ENCODE measurements at places on chromosomes 7 and 10.

DNA sequence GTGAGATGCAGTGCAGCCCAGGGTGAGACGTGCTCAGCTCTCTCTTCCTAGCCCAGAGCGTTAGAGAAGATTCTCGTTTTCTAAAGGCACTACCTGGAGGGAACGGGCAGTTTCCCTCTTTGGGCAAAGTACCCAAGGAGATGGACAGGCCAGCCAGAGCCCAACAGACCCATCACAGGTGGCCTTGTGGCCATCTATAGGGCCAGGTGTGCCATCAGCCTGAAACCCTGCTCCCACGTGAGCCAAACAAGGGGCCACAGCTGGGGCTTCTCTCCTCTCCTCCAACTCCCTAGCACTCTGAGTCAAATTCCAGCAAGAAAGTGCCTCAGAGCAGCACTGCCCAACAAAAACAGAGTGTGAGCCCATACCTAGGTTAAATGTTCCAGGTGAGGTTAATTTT, 22.3 kb downstream of the CHST15 start:
- peaks cover 42% of the 10 kb centered on the region for H3K4me1 ChIP-seq
- H3K27ac ChIP-seq = no peak overlapping the region

GRCh38 chr10:89589101-89589720, 53.8 kb upstream of the SLC16A12 start:
- no peak for DNase-seq
- H3K36me3 ChIP-seq = no peaks in the 10 kb centered on the region
- no peak overlapping the region for H3K4me3 ChIP-seq
- no peak overlapping the region for H3K27ac ChIP-seq
- no peaks in the 10 kb centered on the region for H3K27me3 ChIP-seq
- H3K4me1 ChIP-seq = no peaks in the 10 kb centered on the region

DNA sequence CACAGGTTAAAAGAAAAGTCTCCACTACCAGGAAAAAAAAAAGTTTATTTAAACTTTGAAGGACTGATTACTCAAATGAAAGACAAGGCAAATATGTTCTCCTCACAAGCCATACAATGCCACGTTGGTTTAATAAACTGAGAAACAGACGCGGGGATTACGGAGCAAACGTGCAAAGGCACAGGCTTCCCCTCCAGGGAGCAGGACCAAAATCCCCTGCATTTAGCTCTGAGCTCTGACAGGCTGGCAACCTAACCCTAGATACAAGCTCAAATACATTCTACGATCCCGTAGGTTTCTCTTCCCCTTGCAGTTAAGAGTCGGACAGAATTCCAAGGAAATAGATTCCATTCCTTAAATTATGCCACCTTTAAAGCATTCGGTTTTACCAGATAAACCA, 7.7 kb upstream of the GRB10 start:
- no peak overlapping the region for H3K4me3 ChIP-seq
- no peak for DNase-seq
- H3K4me1 ChIP-seq = peaks cover 4% of the 10 kb centered on the region
- no peak overlapping the region for H3K27ac ChIP-seq

DNA sequence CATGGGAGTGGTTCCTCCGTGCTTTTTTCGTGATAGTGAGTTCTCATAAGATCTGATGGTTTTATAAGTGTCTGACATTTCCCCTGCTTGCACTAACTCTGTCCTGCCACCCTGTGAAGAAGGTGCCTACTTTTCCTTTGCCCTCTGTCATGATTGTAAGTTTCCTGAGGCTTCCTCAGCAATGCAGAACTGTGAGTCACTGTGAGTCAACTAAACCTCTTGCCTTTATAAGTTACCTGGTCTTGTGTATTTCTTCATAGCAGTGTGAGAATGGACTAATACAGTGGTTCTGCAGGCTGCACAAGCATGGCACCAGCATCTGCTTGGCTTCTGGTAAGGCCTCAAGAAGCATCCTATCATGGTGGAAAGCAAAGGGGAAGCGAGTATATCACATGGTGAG, 1144.6 kb downstream of the SORCS3 start:
- no peaks in the 10 kb centered on the region for H3K4me1 ChIP-seq
- no peak overlapping the region for H3K4me3 ChIP-seq
- H3K27ac ChIP-seq = no peak overlapping the region
- H3K36me3 ChIP-seq = no peaks in the 10 kb centered on the region

DNA sequence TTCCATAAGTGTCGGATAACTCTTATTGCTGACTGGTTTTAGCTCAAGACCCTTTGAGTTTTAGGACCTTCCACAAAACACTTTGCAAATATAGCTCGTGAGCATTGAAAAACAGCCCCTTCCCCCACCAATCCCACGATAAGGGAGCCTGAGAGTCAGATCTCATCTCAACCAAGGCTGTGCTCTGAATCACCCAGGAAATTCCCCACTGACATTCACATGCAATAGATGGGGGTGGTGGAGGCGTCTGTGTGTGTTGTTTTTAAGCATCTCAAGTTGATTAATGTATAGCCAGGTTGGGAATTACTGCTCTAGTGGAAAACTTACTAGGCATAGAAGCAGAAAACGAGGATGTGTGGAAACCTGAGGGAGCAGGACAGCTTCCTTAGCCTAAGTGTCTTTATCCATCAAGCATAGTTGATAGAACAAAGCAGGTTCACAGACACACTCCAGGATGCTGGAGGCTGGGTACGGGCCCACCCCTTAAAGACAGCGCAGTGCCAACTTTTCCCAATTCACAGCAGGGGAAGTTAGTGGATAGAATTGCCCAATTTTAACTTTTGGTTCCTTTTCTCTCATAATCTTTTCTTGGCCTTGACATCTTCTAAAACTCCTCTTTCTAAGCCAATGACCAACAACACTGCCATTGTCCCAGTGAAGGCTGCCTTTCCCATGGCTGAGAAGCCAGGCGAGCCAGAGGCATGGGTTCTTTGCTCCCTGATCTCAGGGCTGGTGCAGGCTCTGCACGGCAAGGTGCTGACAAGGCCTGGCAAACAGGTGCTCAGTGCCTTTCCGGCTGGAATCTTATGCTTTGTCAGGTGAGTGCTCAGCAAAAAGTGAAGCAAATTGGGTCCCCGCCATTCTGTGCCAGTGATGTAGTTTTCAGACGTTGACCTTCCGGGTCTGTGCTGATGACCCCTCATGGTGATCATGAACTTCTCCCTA, 98.5 kb upstream of the INSIG1 start:
- no peak overlapping the region for H3K27ac ChIP-seq
- no peaks in the 10 kb centered on the region for H3K4me1 ChIP-seq
- no peak overlapping the region for H3K4me3 ChIP-seq

Data from natural killer cell (primary cell).